NCI-H1436 treated with DMSO at 0.1 percent for 48 hours (cell line): ENCODE measurements at places on chromosomes 1 and 21.
A peak's percentile ranks its signal among the peaks of the same experiment; 100 is the strongest.

DNA sequence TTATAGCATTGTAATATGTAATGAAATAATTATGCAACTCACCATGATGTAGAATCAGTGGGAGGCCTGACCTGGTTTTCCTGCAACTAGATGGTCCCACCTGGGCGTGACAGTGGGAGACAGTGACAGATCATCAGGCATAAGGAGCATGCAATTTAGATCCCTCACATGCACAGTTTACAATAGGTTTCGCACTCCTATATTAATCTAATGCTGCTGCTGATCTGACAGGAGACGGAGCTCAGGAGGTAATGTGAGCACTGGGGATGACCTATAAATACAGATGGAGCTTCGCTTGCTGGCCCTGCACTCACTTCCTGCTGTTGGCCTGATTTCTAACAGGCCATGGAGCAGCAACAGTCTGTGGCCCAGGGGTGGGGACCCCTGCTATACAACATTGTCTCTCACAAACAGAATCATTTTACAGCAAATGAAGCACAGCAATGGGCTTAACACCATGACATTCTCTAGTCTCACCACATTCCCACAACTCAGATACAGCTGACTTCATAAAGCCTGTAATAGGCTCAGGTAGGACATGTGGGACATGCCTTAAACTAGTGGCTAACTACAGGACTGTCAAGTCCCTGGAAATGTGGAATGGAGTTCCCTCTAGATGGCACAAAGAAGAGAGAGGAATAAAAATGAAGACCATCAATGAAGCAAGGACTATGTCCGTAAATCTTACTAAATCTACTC lies 40.7 kb upstream of the SLC5A9 start:
- no peak for DNase-seq

DNA sequence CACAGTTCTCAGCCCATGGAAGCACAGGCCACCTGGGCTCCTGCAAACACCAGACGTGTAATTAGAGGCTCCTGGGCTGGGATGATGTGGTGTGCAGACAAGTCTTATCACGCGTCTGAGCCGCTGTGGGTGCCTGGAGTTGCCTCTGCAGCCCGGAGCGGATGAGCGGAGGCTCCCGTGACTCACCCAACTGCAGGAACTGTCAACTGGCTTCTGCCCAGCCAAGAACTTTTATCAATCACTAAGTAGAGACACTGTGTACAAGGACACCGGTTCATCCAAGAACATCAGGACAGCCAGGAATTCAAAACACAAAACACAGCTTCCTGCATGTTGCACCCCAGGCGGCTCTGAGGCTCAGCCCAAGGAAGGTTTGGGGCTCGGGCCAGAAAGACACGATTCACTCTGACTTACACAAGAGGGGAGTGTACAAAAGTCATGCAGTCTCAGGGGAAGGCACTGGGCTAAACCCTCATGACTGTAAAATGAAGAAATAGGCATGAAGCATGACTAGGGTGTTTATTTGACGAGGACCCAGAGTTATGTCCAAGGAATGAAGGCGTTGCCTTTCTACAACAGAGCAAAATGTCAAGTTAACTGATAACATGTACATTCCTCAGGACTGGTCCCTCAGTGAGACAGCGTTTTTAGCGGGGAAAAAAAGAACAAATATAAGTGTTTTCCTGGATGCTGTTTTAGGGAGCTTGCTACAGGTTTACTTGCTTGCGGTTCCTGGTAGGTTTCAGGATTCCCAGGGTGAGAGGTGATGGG lies 21.1 kb downstream of the ERRFI1 start:
- peak; percentile 45 for DNase-seq

DNA sequence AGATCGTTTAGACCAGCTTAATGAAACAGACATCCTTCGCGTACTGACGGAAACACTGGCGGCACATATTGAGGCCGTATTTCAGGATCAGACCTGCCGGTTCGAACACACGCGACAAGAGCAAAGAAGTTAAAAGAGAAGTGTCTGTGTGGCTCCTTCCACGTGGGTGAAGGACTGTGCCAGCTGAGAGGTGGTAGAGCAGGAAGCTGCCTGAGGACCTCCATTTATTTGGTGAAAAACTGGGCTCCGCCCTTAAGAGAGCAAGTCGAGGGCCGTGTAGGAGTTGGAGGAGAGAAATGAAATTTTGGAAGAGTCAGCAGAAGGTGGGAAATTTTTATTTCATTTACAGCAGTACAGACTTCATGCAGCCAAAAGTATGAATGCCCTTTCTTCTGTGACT lies 38.8 kb upstream of the ADORA3 start:
- no peak for DNase-seq

- DNase-seq = peak; percentile 48
Observed at GRCh38 chr1:39842836-39843235, 40.5 kb downstream of the TRIT1 start.

DNA sequence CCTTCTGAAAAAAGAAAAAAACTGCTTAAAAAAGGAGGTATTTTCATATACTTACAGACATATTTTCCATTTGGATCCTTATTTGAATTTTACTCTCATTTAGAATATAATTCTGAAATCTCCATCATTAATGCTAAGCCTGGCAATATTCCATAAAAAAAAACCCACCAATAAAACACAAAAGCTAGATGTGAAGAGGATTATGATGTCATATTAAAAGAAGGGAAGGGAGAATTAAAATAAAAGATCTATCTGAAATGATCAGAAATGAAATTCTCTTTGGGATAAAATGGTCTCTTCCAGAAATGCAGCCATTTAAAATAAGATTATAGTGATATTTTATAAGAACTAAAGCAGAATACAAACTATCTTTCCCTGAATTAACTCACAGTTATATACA lies 206.7 kb upstream of the CAMK1G start:
- no peak for DNase-seq

DNA sequence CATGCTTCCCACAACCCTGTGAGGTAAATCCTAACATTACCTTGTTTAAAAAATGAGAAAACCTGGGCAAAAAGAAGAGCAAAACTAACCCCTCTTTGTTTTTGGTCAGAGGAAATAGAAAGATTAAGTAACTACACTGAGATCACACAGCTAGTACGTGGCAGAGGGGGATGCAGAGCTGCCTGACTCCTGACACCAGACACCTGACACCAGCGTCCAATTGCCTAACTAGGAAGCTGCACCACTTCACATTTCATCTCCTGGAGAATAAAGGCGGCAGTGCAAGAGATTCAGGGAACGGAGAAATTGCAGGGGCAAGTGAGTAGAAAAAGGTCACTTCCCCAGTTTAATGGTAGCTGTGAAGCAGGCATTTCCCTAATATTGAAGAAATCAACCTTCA lies 229.3 kb upstream of the PTBP2 start:
- peak; percentile 31 for DNase-seq

DNA sequence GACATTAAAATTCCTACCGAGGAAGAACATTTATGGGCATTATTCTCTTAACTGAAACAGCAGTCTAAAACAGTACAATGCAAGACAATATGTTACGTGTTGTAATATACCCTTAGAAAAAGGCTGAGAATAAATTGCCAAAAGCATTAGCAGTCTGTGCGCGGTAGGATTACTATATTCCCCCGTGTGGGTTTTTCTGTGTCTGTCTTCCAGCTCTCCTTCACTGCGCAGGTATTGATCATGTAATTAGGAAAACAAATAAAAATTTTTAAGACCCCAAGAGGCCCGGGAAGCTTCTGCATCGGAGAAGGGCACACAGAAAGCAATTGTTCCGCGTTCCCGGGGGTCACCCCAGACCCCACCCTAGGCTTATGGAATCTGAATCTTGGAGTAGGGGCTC lies 68.8 kb downstream of the FBXO2 start:
- DNase-seq = no peak

- no peak for DNase-seq
Observed at GRCh38 chr1:31299365-31299764, 2.5 kb downstream of the ZCCHC17 start.

GRCh38 chr21:39788383-39788782 lies 43.4 kb downstream of the IGSF5 start:
- no peak for DNase-seq

- no peak for DNase-seq
Observed at GRCh38 chr1:70745199-70745598, 302.4 kb downstream of the PTGER3 start.

DNA sequence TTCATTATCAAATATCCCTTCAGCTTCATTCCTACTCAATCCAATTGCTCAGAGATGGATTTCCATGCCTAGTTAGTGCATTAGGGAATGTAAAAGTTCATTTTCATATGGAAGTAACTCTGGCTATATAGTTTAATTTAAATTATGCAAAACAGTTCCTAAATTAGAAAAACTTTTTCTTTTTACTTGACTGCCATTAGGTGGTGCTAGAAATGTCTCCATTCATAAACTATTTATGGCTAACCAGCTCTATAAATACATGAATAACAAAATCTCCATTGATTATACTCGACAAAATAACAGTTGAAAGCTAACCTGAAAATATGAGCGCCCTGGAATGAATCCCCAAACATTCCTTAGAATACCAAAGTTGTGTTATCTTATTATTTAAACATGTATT lies 311.4 kb downstream of the USH2A start:
- no peak for DNase-seq

GRCh38 chr1:175477786-175478185 lies 265.6 kb downstream of the TNR start:
- DNase-seq = no peak

DNA sequence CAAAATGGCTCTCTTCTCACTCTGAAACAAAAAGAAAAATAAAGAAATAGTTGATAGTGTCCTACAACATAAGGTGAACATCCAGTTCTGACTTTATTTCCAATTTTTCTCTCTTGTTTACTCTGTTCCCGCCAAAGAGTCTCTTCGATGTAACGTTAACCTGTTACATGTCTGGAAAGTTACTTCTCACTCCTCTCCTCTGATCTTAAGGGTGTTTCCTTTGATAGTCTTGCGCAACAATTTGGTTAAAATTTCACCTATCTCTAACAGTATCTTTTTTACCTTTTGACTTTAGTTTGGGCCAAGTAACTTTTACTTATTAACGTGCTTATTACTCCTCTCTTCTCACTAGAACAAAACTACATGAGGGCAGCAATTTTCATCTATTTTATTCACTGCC lies 1450.2 kb downstream of the BRINP3 start:
- DNase-seq = no peak
